Liver (tissue), 10 donors: ENCODE measurements at places on chromosomes 5 and 9.
A peak's percentile ranks its signal among the peaks of the same experiment; 100 is the strongest.

- no peak for DNase-seq
Observed at GRCh38 chr9:127524373-127524772, 73.1 kb downstream of the LRSAM1 start.

- DNase-seq, result no peak
Observed at GRCh38 chr9:14341437-14342122, 27.6 kb upstream of the NFIB start.

DNA sequence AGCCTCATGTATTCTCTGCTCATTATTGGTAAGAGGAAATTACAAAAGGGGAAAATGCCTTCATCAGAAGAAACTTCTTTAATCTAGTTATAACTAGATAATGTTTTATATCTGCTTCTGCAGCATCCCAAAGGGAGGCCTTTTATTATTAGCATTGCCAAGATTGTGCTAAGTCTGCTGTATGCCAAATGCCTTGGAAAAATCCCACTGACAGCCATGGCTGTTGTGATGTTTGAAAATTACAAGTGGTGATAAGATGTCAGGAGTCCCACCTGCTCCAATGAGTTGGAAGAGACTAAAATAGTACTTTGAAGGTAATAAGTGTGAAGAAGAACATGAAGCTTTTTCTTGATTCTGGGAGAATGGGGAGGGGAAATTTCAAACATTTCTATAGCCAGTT lies 345.0 kb downstream of the GABRB2 start:
- DNase-seq, result no peak

GRCh38 chr9:14232111-14232510 lies 81.8 kb downstream of the NFIB start:
- DNase-seq, result no peak

DNA sequence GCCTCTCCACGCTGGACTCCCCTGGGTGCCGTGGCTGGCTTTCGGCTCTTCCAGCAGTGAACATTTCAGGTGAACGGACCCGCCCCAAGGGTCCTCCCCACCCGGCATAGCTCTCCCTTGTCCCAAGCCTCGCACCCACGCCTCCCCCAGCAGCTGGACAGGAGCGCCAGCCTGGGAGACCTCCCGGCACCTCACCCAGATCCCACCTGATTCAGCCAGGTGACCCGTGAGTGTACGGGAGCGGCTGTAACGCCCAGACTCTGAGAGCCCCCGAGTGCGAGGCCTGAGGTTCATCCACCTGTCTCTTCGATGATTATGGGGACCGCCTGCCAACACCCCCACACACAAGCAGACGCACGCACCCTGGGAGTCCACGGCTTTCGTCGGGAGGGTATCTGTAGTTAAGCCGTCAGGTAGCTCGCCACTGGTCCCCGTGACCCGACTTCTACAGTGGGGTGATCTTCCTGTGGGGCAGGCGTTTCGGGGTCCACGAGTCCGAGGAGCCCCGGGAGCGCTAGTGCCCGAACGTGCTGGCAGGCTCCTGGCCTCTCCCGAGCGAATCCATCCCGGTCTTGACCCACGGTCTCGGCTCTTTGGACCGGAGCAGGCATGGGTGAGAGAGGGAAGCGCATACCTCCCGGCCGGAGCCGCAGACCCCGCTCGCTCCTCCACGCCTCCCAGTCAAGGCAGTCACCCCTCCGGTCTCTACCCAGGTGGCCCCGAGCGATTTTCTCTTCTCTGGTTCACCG lies 14.9 kb downstream of the TRIM7 start:
- peak; percentile 46 for DNase-seq

DNA sequence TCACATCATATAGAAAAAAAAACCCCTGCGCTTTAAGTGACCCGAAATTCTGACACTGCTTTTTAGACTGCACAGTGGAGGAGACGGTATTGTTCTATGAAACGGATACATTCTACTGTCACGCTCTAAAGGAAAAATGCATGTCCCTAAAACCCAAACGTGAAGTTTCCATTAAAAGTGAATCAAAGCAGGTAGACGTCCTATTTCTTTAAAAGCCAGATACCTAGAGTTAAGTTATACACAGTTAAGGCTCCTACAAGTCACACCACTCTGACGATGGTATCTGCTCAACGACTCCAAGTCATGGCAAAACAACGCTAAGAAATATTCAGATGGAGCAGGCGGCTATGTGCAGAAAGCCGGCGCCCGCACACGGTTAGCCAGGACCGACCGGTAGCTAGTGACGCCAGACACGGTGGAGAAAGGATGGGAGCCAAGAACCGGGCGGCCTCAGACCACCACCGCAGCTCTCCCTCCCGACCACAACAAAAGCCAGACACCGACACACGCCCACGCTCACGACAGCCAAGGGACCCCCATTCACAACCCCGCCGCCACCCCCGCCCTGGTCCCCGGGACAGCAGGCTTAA lies 734 bp downstream of the SKP1 start:
- DNase-seq, result peak; percentile 62

DNA sequence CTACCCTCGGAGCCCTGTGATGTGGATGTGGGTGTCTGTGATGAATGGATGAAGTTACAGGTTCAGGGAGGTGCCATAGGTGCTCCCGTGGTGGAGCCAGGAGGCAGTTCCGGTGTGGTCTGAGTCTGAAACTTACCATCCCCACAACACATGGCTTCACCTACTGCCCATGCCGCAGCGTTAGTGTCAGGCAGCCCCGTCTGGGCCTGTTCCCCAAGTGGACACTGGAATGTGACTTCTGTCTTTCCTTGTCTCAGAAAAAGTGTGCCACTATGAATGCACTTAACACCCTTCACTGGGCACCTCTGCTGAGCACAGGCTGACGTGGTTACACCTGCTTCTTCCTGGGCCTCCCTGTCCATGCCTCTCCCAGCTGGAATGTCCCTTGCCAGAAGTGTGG lies 8.6 kb downstream of the ANKRD33B start:
- DNase-seq, result no peak

DNA sequence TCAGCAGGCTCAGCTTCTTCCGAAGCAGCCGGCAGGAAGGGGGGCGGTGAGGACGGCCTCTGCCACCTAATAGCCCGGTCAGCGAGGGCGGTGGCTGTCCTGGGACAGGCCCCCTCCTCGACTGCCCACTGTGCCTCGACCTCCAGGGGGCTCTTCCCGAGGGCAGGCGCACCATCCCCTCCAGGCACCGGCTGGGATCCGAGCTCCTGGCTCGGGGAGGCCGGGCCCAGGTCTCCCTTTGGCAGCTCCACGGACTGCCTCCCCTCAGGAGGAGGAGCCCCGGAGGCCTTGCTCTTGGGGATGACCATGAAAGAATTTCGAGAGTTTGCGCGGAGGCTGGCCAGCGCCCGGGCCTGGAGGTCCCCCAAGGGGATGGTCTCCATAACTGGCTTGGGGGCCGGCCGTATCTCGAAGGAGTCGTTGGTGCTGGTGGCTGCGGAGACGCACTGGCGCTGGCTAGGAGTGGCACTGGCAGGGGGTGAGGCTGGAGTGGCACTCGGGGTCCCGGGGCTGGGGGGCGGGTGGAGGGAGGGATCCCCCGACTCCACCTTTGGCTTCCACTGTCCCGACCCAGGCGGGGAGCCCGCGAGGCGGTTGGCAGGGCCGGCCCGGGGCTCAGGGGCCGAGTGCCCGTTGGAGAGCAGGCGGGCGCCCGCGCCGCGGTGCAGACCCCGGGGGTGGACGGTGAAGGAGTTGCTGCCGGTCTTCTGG lies 975 bp downstream of the TPRN start:
- no peak for DNase-seq

DNA sequence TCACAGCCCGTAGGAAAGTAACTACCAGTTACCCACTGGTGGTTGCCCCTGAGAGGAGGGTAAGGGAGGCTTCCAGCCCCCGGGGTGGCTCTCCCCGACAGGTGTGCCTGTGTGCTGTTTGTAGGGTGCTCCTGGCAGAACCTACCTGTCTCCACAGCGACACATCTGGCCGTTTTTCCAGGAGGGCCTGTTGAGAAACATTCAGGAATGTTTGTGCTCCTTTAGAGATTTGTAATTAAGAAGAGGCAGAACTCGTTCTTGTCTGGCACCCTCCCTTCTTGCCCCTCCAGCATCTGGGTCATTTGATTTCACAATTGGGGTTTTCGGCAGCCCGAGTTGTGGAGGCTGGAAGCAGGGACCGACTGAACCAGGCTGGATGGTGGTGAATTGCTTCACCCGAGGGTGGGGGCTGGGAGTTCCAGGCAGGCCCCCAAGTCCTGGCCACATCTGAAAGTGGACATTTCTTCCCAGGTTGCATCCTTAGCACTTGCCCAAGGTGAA lies 74.2 kb downstream of the WWC1 start:
- DNase-seq, result no peak

- DNase-seq, result no peak
Observed at GRCh38 chr5:109388407-109388806, 21.4 kb downstream of the PJA2 start.

- no peak for DNase-seq
Observed at GRCh38 chr9:135375001-135375400, 104.6 kb upstream of the PPP1R26 start.

DNA sequence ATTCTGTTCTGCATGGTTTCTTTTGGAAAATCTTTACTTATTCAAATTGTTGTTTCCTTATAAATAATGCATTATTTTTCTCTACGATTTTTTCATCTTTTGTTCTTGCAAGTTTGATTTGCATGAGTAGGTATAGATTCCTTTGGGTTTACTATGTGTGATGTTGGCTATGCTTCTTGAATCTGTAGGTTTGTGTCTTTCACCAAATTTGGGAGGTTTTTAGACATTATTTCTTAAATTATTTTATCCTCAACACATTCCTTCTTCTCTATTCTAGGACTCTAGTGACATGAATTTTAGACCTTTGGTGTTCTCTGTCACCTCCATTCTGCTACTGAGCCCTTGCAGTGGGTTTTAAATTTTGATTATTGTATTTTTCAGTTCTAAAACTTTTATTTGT lies 219.0 kb downstream of the CWC27 start:
- DNase-seq, result no peak

GRCh38 chr9:90169490-90169889 lies 473.1 kb downstream of the DIRAS2 start:
- DNase-seq, result no peak

- DNase-seq, result no peak
Observed at GRCh38 chr9:18333157-18333556, 140.8 kb upstream of the ADAMTSL1 start.

- DNase-seq, result no peak
Observed at GRCh38 chr9:19876569-19877316, 87.9 kb upstream of the SLC24A2 start.

DNA sequence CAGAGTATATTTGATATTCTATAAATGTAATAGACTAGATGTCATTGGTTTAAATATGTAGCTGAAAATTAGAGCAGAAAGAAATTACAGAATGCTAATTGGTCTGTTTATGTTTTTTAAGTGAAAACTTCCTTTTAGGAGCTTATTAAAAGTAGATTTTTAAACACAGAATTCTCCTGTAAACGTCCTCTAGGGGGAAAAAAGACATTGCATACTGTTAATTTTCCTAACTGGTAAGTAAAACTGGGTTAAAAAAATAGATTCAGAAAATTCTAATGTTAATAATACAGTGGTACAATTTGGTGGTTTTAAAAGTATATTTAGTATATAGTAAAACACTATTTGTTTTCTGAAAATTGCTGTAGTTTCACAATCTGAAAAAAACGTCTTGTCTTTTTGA lies 59.8 kb downstream of the ZCCHC7 start:
- DNase-seq, result no peak

- no peak for DNase-seq
Observed at GRCh38 chr5:151094852-151095245, 14.0 kb upstream of the TNIP1 start.

- DNase-seq, result no peak
Observed at GRCh38 chr9:82532504-82533180, 530.3 kb downstream of the RASEF start.

GRCh38 chr9:71643330-71643729 lies 125.0 kb downstream of the CEMIP2 start:
- DNase-seq, result no peak

GRCh38 chr5:93243481-93243880 lies 337.5 kb downstream of the NR2F1-AS1 start:
- no peak for DNase-seq

GRCh38 chr5:22593592-22593991 lies 259.6 kb downstream of the CDH12 start:
- no peak for DNase-seq

DNA sequence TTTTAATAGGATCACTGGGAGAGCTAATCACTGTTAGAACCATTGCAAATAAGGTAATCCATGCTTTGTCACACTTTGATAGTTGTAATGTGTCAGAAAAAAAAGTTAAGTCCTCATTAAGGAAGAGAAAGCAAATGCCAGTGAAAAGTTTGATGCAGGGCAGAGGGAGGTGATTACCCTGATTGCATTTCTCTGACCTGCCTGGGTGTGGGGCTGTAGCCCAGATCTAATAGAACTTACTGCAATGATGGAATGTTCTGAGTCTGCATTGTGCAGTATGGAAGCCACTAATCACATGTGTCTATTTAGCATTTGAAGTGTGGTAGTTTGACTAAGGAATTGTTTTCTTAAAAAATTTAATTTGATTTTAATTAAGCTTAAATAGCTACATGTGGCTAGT lies 202.7 kb downstream of the ATP10B start:
- DNase-seq, result no peak

DNA sequence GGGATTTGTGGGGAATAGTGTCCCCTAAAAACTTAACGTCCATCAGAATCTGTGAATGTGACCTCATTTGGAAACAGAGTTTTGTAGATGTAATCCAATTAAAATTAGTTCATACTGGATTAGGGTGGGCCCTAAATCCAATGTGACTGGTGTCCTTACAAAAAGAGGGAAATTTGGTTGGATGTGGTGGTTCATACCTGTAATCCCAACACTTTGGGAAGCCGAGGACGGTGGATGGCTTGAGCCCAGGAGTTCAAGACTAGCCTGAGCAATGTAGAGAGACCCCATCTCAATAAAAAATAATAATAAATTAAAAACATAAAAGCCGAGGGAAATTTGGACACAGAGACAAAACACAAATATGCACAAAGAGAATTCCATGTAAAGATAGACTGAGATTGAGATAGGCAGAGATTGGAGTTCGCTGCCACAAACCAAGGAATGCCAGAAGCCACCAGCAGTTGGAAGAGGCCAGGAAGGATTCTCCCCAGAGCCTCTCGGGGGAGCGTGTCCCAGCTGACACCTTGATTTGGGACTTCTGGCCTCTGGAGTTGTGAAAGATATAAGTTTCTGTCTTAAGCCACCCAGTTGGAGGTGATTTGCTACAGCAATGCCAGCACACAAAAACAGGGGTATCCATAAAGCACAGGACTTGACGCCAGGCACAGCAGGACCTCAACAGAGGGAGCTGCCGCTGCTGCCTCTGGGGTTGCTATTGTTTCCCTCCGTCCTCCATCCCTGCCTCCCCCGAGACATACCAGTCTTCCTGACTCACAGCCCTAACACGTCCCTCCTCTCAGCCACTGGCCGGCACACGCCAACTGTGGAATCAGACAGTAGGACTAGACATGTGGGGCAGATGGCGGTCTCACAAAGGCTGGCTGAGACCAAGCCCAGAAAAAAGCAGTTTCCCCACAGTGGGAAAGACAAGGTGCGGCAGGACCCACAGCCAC lies 73.8 kb upstream of the IL17B start:
- DNase-seq, result no peak
